ENCODE measurements at places on chromosomes 1 and 21.
A peak's percentile ranks its signal among the peaks of the same experiment; 100 is the strongest.

DNA sequence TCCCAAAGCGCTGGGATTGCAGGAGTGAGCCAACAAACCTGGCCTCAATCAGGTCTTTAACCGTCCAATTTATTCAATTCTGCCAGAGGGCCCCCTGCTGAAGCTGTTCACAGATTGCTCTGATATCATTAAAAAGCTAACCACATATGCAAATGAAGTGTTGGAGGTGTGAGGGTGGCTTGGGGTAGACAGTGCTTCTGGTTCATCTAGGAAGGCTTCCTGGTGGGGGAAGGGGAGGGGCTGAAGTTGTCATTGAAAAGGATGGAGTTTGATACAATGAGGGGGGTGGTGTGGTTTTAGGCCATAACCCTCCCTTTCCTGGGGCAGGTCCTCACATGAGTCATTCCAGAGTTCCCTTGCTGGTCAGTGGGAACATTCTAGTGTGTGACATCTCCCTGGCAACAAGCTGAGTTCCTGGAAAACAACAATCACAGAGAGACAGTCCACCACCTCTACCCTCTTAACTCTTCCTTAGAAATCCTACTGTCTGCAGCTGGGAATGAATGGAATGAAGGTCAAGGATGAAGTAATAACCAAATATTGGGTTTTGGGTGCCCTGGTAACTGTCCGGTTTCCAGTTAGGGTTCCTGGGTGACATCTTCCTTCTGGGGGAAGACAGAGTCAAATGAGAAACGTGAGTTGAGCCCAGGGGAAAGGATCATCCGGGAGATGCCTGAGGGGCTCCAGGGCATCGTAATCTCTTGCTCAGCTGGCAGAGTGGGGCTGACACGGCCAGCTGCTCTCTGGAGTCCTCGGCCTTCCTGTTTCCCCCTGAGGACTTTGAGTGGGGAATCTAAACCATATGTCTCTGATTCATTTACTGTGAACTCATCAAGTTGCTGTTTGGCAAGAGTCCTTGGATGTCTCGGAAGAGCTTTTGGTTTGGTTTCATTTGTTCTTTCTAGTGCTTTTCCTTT, 32.2 kb downstream of the BATF3 start:
- DNase-seq = peak; percentile 36

DNA sequence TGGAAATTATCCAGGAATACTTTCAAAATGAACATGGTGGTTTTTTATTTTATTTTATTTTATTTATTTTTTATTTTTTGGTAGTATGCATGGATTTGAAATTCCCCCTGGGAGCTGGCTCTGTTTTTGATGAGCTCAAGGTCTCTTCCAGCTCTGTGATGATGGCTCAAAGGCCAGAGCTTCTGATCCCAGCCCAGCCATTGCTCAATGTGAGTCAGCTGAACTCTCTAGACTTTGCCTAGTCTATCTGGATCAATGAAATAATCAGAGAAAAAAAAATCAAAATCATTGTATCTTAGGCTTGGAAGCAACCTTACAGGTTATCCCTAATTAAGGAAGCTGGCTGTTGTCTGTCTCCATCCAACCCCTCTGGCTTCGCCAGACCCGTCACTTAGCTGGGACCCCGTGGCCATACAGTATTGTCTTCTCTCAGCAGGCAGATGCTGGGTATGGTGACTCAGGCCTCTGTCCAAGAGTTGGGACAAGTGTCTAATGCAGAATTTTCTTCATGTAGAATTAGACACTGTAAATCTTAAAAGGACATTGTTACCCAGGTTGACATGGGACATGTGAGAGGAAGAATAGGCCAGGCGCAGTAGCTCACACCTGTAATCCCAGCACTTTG, 90.2 kb upstream of the LPGAT1 start:
- DNase-seq = no peak

- peak; percentile 72 for DNase-seq
These were observed 1.7 kb upstream of the TNFRSF9 start for GRCh38 chr1:7942214-7942921.

GRCh38 chr1:212950243-212951125, at the start of gene VASH2:
TSS of gene VASH2 (plus strand) at chr1:212950541. CDS start at chr1:212951543, 1,002 bp downstream.
- peak; percentile 90 for DNase-seq

GRCh38 chr1:17416389-17416788, 23.1 kb downstream of the RCC2 start:
- no peak for DNase-seq

DNA sequence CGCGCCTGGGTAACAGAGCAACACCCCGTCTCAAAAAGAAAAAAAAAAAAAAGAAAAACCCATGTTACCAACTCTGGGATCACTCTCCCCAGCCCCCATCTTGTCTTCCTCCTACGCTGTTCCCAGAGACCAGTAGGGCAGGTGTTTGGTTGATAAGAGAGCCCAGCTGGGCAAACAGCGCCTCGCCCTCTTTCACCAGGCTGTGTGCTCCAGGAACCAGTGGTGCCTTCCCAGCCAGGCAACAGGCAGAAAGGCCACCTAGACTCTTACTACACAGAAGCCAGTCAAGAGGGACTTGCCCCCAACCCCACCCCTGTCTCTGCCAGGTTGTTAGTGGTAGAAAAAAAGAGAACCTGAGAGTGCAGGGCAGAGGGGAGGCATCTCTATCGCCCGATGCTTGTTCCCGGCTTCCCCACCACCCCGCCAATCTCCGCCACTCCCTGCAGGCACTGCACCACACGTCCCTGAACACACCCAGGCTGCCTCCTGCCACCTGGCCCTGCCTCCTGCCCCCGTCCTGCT, 14.0 kb upstream of the CTRC start:
- no peak for DNase-seq

GRCh38 chr1:222757646-222758268, 20.8 kb downstream of the FAM177B start:
- no peak for DNase-seq

DNA sequence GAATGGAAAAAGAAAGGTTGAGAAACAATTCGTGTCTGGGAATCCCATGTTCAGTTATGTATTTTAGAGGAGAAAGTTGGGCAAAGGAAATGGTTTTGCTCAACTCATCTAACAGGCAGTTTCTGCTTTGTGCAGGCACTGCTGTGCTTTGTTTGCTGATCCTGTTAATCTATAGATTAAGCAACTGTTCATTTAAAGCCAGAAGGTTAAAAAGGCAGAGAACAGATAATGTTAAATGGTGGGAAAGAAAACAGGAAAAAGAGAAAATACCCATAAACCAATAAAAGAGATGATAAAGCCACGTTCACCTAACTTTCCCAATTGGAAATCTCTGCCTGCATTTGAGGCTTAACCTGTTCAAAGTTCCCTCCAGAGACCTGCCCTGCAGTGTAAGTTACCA, 70.0 kb downstream of the APP start:
- no peak for DNase-seq
